Stimulated activated CD8-positive, alpha-beta memory T cell treated with anti-CD3 and anti-CD28 coated beads, Interleukin-7, amount 100 ng/mL, for 1 hour (primary cell): ENCODE measurements at places on chromosomes 2 and 18.

DNA sequence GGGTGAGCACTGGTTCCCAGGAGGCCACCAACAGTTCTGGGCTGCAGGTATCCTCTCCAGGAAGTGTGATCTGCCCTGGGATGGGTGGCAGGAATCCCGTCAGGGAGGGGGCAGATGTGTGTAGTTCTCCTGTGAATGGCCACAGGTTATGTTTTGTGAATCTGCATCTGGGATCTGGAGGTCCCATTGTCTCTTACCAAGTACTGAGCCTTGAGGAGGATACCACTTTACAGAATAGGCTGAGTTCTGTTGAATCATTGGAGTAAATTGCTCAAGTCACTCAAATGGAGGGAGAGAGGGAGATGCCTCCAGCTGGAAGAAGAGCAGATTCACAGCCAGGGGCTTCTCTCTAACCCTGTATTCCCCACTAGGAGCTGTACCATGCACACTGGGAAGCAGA is 168.2 kb downstream of the ANKRD30B start:
- DNase-seq = no peak

- no peak for DNase-seq
Measured at GRCh38 chr18:43705850-43706249, 428.6 kb upstream of the SYT4 start.

DNA sequence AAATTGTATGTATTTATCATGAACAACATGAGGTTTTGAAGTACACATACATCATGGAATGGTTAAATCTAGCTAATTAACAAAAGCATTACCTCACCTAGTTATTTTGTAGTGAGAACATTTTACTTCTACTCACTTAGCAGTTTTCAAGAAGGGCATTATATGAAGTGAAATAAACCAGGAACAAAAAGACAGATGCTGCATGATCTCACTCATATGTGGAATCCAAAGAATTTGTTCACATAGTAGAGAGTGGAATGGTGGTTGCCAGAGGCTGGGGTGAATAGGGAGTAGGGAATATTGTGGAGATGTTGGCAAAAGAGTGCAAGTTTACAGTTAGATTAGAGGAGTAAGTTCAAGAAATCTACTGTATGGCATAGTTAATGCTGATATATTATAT is 292.0 kb downstream of the ASXL3 start:
- no peak for DNase-seq

- DNase-seq = no peak
Measured at GRCh38 chr2:36379710-36380448, 24.3 kb downstream of the CRIM1 start.

DNA sequence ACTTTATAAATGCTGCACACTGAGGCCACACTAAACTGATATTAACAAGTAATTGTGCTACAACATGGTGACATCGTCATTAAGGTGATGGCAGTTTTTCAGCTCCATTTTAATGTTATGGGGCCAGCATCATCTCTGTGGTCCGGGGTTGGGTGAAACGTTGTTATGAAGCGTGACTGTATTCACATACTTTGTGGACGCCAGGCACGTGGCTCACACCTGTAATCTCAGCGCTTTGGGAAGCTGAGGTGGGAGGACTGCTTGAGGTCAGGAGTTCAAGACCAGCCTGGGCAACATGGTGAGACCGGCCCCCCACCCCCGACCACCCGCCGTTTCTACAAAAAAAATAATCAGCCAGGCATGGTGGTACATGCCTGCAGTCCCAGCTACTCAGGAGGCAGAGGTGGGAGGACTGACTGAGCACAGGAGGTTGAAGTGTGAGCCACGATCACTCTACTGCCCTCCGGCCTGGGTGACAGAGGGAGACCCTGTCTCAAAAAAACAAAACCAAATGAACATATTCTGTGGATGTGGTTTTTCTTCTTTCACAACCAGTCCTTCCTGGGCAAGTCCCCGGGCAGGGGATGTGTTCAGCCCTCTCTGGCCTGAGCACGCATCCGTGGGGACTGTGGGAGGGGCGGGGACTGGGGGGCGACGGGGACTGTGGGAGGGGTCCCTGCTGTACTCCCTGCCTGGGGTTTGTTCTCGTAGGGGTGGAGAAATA is 12.9 kb upstream of the GAL3ST2 start:
- no peak for DNase-seq

- no peak for DNase-seq
Measured at GRCh38 chr18:43635397-43635796, 358.1 kb upstream of the SYT4 start.

DNA sequence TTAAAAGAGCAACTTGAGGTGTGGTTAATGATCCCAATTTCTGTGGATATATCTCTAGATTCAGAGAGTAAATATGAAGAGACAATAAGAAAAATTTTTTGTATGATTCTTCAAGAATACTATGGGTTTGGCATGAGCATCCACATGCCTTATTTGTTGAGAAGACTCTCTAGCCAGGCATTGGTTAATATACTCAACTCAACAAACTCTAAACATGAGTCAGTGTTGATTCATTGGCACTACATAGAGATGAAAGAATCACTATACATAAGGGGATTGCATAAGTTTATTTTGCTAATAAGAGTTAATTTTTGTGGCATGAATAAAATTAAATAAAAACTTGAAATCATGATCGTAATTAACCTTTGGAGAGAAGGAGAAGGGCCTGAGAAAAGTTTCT is 930.2 kb upstream of the LRRTM1 start:
- no peak for DNase-seq

GRCh38 chr18:10558243-10558966 is 32.6 kb downstream of the NAPG start:
- DNase-seq = no peak

- no peak for DNase-seq
Measured at GRCh38 chr18:52610451-52611115, 270.6 kb downstream of the DCC start.

GRCh38 chr2:24768013-24768412 is 25.2 kb downstream of the PTRHD1 start:
- no peak for DNase-seq

DNA sequence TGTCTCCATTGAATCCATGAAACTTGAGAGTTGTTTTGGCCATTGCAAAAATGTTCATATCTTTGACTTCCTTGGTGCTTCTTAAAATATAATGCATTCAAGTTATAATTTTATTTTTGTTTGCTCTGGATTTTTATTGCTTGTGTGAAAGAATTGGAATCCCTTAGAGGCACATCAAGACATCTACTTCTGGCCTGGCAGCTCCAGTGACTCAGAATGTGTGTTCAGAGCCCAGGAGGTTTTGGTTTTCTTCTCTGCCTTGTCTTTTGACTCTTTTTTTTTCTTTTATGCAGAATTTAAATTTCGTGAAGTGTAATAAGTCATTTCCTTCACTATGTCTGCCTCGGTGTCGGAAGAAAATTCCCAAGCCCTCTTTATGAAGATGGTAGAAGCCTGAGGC is 180.2 kb downstream of the LTBP1 start:
- DNase-seq = no peak

DNA sequence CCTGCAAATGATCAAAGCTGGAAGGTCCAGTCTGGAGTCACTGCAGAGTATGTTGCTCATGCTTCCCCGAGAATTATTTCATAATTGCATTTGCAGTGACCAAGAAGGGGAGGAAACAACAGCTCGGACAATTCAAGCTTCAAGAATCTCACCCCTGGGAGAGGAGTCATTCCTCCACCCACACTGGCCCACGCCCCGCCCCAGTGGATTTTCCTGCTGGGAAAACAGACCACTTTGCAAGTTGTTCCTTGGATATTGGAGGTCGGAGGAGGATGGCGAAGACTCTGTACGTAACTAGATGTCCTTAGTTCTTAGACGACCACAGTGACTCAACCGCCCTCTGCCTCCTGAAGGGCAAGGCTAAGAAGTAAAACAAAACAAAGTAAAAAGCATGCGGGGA is 159.4 kb downstream of the TPO start:
- no peak for DNase-seq

GRCh38 chr2:228658998-228659397 is 477.5 kb upstream of the SPHKAP start:
- DNase-seq = no peak

- no peak for DNase-seq
Measured at GRCh38 chr2:236872981-236873380, 212.7 kb upstream of the COPS8 start.

- no peak for DNase-seq
Measured at GRCh38 chr2:84830095-84830494, 50.8 kb downstream of the TRABD2A start.

GRCh38 chr2:219680958-219681693 is 53.7 kb downstream of the SLC4A3 start:
- no peak for DNase-seq

GRCh38 chr18:29749704-29750103 is 1292.8 kb downstream of the DSC3 start:
- no peak for DNase-seq

GRCh38 chr18:35167332-35167731 is 73.5 kb upstream of the ZNF397 start:
- DNase-seq = no peak

DNA sequence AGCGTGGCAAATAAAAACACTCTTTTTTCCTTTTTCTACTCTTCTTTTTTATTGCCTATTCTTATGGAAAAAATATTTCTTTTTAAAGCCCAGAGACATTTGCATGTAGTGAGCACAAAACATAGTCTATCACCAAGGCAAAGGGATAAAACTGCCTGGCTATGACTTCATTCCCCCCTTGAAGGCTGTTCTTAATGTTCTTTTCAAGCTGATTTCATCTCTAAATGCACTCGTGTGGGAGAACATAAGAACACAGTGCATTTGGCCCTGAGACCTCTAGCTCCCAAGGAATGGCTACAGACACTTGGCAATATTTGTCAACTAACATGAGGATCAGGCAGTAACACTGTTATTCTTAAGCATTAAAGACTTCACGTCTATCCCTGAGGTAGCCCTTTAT is 17.4 kb upstream of the DNAJC10 start:
- no peak for DNase-seq

DNA sequence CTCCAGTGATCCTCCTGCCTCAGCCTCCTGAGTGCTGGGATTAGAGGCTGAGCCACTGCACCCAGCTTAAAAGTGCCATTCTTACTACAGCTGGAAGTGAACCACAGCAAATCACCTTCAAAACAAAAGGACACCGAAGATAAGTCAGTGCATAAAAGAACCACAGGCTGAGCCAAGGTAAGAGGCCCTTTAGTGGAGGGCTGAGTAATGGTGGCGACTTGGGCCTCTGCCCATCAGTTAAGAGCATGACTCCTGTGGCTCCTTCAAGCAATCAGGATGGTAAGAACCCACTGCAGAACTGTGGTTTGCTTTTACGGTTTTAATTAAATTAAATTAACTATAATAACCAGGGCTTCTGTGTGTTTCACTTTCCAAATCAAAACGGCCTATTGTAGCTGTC is 75.1 kb downstream of the CTAGE1 start:
- DNase-seq = no peak

DNA sequence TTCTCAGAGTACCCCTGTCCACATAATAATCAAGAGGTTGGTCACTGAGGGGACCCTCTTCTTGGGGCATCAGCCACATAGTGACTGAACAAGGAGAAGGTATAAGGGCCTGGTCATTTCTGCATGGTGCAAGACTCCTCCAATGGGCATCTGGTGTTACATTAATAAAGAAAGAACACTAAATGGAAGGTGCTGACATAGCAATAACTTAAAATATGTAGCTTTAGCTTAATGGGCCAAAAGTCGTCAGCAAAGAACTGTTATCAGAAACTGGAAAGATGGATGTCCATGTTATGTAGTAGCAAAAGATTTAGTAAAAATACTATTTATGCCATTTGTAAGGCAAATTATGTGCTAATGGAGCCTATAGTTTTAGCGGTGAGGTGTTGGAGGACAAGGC is 916.5 kb upstream of the SOX11 start:
- DNase-seq = no peak

DNA sequence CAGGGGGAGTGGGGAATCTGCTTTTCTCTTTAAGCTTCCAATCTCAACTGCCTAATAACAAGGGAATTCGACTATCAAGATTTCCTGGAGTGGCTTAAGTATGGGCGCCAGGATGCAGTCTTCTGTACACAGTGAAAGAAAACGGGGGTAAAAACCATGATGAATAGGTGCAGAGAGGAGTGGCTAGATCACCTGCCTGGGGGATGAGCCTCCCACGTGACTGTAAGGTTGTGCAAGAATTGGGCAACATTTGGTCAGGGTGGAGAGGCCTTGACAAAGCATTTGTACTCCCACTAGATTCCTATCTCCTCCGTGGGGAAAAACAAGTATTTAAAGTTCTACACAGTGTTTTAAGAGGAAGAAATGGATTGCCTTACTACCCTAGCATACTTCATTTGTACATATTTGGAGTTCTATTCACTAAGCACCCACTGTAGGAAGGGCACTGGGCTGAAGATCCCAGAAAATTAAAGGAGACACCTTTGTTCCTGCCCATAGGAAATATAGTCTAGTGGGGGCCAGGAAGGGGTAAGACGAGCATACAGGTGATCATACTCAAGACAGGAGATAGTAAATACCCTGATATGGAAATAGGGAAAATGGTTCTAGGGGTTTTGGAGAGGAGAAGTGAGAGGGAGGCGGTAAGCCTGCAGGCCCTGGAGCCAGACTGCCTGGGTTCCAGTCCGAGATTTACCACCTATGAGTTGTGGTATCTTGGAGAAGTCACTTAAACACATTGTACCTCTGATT is 29.2 kb downstream of the EPAS1 start:
- DNase-seq = no peak

GRCh38 chr18:2964361-2965010 is 48.5 kb downstream of the LPIN2 start:
- DNase-seq = no peak

- no peak for DNase-seq
Measured at GRCh38 chr2:219954331-219954730, 326.9 kb downstream of the SLC4A3 start.

- no peak for DNase-seq
Measured at GRCh38 chr2:130183512-130184373, 1.7 kb downstream of the MZT2B start.

DNA sequence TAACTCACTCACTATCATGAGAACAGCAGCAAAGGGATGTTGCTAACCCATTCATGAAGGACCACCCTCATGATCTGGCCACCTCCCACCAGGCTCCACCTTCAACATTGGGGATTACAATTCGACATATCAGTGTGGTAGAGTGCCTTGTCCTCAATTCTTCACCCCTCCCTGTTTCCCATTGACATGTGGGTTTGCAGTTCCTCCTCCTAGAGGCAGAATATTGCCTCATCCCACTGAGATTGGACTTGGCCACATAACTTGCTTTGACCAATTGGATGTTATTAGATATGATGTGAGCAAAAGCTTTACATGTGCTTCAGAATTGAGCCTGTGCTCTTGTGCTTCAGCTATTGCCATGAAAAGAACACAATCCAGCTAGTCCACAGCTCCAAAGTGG is 217.0 kb upstream of the CXCR4 start:
- no peak for DNase-seq

GRCh38 chr2:30481323-30481800 is 34.3 kb downstream of the LCLAT1 start:
- no peak for DNase-seq
